ENCODE measurements at places on chromosomes 4 and X.

DNA sequence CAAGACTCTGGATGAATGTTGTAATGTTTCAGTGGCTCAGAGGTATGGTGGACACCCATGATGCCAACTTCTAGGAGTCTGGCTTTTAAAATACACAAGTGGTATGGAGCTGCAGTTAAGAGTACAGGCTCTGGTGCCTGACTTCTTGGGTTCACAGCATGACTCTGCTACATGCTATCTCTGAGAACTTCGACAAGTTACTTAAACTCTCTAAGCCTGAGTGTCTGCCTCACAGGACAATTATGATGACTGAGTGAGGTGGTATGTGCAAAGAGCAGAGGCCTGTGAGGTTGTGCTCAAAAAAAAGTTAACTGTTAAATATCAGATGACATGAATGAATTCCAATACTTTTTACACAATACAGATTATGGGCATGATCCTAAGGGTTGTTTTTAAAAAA is 90.9 kb upstream of the SRD5A3 start:
- DNase-seq, result no peak

DNA sequence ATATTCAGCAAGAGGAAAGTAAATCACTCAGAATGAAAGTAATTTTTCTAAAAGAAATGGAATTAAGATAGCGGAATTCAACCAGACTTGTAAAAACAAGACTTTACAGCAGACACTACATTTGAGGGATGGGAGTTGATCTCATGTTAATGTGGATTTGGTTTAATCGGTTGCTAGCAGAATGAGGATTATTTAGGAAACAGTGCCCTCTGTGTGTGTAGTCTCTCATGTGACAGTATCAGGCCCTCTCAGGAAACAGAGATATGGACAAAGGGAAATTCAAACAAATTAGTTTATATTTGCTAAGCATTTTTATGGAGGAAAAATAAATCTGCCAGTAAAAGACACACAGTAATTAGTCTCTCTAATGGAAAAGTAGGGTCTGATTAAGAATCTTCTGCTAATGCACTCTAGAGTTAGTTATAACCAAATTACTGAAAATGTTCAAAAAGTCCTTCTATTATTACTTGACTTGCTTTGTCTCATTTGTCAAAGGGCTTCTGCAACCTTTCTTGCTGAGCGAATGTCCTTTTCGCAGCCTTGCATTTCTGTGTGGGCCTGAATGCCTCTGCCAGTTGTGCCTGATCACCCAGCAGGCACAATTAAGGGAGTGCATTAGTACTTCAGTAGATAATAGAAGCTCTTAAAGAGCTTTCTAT is 1282.3 kb upstream of the TENM3 start:
- no peak for DNase-seq

- no peak for DNase-seq
Observed at GRCh38 chrX:153873282-153874084, 12.5 kb downstream of the L1CAM start.

GRCh38 chrX:112851161-112851779 is 10.6 kb upstream of the AMOT start:
- no peak for DNase-seq

DNA sequence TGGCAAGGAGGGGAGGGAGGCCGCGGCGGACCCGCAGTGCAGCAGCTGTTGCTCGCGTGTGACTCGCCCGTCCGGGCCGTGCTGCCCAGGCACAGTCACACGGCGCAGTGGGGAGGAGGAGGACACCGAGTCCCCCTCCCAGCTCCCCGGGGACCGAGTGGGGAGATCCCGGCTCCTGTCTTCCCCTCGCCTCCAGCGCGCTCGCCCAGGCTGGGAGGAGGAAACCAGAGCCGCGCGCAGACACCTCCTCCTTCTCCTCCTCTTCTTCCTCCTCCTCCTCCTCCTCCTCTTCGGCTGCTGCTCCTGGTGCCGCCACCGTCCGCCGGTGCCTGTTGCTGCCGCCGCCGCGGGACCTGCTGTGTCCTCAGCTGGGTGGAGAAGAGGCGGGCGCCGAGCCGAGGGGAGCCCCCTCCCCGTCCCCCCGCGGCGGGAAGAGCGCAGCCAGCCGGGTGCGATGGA is at the start of gene TBC1D1:
TSS of gene TBC1D1 (plus strand) at position 284 of the 459 bp plus-strand sequence. CDS start 11,012 bp downstream, outside the sequence.
- no peak for DNase-seq
